NCI-H2029 (cell line): ENCODE measurements at places on chromosomes 4 and X.

- DNase-seq, result no peak
Observed at GRCh38 chrX:114675365-114675764, 91.5 kb downstream of the HTR2C start.

DNA sequence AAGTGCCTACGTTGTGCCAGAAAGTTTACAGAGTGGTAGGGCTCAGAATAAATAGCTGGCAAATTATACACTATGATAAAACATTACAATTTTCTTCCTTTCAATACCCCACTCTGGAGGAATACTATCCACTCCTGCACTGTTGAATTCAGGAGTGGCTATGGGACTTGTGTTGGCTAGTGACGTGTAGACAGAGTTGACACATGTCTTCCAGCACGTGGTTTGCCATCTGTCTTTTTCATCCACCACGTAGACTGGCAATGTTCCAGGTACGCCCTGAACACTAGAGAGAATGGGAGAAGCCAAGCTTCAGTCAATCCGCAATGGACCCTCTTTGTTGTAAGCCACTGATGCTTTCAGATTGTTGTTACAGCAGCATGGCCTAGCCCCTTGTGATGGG is 168.8 kb upstream of the RBPJ start:
- peak; percentile 11 for DNase-seq

DNA sequence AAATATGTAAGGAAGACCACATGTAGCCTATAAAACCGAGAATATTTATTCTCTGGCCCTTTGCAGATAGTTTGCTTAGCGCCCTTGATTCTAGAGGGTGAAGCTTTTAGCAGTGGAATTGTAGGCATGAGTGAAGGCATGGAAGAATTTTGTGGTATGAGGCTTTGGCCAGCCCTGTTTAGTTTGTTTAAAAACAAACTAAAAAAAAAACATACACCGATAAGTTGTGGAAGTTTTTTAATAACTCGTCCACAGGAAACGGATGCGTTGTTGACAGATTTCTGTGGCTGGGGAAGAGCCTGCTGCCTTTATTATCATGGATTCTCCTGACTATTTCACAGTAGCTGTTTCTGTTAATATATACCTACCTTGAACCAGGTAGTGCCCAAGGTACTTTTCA is 194.7 kb upstream of the LNX1 start:
- no peak for DNase-seq

GRCh38 chr4:152095701-152096070 is 334.9 kb upstream of the GATB start:
- DNase-seq, result no peak

GRCh38 chr4:88419874-88420273 is 37.0 kb upstream of the HERC5 start:
- DNase-seq, result no peak

DNA sequence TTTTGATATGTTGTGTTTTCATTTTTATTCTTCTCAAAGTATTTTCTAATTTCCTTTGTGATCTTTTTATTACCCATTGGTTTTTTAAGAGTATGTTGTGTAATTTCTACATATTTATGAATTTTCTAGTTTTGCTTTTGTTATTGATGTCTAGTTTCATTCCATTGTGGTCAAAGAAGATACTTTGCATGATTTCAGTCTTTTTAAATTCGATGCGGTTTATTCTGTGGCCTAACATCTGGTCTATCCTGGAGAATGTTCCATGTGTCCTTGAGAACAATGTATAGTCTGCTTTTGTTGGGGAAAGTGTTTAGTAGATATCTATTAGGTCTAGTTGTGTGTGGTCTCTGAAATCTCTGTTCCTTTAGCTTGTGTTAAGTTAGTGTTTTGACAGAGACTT is 46.2 kb downstream of the PPEF1 start:
- DNase-seq, result no peak

DNA sequence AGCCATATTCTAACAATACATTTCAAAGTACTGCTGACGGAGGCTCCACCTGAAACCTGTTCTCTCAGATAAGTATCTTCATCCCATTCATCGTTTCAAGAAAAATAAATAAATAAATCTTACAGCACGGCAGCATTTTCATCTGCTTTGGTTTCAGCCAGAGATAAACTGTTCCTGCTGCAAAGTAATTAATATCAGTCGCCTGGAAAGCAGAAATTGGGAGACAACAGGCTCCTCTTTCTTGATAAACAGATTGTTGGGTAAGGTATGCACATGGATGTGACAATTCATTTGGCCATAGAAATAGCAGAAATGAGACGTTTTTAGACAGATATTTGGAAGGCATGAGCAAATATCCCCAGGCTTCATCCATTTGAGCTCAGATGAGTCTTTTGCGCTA is 110.4 kb downstream of the PPARGC1A start:
- DNase-seq, result no peak

DNA sequence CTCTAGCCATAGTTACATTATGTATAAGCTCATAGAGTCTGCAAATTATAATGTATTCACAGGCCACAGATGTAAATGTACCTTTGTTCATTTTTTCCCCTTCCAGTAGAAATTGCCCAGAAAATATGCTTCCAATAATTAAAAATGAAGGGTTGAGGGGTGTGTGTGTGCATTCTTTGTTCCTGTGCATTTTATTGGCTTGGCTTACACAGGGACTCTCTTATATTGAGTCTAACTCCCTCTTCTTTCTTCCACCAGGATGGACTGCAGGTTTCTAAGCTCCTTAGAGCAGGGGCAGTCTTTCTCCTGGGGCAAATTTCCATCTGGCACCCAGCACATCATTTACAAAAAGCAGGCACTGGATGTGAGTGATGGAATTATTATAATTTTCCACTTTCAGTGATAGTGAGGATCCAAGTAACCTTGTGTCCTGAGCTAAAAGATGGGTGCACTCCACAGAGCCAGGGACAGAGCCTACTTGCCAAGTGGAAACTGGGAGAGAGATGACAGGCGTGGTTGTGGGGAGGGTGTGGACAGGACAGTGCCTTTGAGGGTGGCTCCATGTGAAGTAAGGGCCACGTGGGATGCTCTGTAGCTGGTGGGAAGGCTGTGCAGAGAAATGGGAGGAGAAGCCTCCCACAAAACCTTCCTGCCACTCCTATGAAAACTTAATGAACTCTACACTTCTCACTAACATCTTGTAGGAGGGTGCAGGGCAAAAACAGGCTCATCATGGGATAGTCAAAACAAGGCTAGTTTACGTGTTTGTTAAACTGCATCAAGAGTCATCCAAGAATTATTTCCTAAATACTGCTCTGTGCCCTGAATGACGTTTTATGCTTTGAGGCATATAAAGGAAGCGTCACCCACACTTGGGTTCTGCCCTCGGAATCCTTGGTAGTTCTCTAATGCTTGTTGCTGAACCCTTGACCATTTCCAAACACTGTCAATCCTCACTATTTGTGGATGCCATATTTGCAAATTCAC is 16.0 kb downstream of the IGFBP7 start:
- DNase-seq, result no peak

DNA sequence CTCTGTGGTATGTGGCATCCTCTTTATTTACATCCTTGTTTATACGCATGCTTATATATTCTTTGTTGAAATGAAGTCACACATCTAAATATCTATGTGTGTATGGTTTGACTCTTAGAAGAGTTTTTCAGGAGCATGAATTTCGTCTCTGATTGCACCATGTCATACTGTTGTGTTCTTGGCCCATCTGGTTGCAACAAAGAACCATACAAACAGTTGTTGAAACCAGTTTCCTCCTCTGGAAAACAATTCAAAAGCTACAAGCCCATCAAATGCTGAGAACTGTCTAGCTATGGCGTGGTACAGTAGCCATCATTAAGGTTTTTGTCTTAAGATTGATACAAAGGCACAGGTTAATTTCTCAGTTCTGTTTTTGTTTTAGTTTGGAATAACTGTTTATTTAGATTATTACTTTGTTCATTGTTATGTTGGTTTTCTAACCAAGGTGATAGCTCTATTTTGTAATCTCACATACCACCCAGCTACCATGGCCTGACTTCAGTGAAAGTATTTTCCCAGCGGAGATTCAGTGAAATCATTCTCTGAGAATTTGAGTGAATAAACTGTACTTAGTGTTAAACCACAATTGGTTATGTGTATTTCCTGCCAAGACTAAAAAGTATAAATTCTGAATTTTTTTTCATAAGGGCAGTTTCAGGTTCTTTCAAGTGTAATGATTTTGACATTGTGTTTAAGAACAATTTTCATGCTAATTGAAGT is 91.0 kb downstream of the ARHGAP24 start:
- DNase-seq, result no peak

DNA sequence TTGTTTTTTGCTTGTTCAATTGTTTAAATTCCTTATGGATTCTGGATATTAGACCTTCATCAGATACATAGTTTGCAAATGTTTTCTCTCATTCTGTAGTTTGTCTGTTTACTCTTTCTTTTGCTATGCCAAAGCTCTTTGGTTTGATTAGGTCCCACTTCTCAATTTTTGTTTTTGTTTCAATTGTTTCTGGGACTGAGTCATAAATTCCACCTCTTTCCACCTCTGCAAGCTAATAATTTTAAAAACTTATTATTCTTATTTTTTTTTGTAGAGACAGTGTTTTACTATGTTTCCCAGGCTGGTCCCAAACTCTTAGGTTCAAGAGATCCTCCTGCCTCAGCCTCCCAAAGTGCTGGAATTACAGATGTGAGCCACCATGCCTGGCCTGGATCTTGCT is 226.8 kb upstream of the GPRIN3 start:
- no peak for DNase-seq

DNA sequence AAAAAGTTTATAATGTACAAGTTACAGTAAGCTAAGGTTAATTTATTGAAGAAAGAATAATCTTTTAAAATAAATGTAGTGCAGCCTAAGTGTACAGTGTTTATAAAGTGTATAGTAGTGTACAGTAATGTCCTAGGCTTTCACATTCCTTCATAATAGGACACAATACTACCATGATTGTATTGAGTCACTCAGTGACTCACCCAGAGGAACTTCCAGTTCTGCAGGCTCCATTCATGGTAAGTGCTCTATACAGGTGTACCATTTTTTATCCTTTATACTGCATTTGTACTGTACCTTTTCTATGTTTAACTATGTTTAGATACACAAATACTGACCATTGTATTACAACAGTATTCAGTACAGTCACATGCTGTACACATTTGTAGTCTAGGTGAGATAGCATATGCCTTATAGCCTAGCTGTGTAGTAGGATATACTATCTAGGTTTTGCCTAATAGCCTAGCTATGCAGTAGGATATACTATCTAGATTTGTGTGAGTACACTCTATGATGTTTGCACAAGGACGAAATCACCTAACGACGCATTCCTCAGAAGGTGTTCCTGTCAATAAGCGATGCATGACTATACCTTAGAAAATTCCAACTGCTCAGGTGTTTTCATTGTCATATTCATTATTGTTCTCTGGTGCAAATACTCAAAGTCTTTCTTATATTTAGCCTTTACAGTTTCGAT is 5.5 kb upstream of the TMEM255A start:
- DNase-seq, result no peak

GRCh38 chr4:87497159-87497558 is 32.0 kb downstream of the SPARCL1 start:
- no peak for DNase-seq

DNA sequence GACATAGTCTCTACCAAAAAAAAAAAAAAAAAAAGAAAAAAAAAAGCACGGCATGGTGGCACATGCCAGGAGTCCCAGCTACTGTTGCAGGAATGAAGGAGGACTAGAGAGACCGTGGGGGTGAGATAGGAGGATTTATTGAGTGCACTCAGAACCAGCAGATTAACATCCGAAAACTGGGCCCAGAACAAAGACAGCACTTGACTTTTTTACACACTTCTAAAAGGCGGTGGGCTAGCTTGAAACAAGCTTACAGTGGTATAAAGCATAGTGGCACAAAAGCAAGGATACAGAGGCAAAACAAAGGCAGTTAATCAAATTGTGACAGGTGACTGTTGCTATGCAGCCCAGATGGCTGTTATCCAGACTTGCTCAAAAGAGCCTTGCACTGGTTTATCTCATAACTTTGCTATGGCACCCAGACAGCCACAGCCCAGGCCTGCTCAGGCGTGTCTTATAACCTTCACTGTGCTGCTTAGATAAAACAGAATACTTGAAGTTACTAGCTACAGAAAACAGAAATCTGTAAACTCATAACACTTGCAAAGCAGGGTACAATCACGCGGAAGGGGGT is 9.9 kb upstream of the PI4K2B start:
- no peak for DNase-seq

GRCh38 chr4:61541459-61541858 is 341.3 kb downstream of the ADGRL3 start:
- DNase-seq, result no peak

DNA sequence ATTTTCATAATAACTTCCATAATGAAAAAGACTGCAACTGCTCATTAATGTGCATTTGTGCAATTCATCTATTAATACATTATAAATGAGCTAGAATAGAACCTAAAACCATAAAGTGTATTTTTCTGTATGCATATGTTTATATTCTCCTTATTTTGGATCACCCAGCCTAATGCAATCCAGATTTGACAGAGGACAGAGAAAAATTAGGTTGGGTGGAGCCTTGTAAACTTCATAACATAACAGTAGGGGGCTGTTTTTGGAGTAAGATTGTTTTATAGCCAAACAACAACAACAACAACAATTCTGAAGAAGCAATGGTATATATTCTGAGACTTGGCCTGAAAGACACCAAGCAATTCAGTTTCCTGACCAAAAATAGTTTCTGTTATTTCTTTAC is 615.3 kb upstream of the SLIT2 start:
- no peak for DNase-seq

DNA sequence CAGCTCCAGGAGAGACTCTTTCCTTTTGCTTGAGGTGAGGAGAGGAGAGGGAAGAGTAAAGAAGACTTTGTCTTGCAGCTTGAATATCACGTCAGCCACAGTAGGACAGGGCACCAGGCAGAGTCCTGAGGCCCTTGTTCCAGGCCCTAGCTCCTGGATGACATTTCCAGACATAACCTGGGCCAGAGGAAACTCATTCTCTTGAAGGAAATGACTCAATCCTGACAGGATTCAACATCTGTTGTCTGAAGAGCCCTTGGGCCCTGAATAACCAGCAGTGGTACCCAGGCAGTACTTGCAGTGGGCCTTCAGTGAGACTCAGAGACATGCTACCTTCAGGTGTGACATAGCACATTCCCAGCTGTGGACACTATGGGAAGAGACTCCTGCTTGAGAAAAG is 62.8 kb downstream of the FGF16 start:
- DNase-seq, result no peak

GRCh38 chrX:17634542-17635207 is 102.6 kb upstream of the SCML1 start:
- peak; percentile 70 for DNase-seq

- no peak for DNase-seq
Observed at GRCh38 chr4:143762511-143762910, 62.0 kb upstream of the FREM3 start.

DNA sequence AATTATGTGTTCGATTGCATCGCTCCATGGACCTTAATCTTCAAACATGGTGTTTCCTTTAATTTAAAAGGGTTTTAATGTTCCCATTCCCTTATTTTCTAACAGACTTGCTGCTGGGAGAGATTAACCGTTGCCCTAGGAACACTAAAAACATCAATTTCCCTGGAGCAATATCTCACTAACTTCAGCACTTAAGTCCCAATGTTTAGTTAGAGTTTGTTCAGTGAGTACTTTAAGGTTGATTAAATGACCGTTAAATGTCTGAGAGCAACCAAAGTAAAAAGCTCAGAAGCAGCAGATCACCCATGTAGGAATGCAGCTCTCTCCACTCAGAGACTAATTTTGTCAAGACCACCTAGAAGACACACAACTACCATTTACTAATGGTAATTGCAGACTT is 111.2 kb upstream of the PDE5A start:
- no peak for DNase-seq
